Thymus (tissue), 14 donors: ENCODE measurements at places on chromosomes 1 and 21. TPM values are rescaled to one million over a fixed set of nuclear protein-coding genes. Genes with fewer than 3 reads are reported as not detected.

COL6A2 gene
- polyA plus RNA-seq = 182 TPM

NEGR1 gene
- 3.3 TPM for polyA plus RNA-seq

BRINP2 gene
- 0.23 TPM for polyA plus RNA-seq

GRCh38 chr1:170623171-170623570 is 40.8 kb upstream of the PRRX1 start:
- no peaks in the 10 kb centered on the region for H3K36me3 ChIP-seq
- DNase-seq = no peak
- H3K4me3 ChIP-seq = no peak overlapping the region
- H3K27ac ChIP-seq = no peak overlapping the region
- no peaks in the 10 kb centered on the region for H3K27me3 ChIP-seq
- H3K4me1 ChIP-seq = no peaks in the 10 kb centered on the region

INAVA gene
- 6.4 TPM for polyA plus RNA-seq

DNA sequence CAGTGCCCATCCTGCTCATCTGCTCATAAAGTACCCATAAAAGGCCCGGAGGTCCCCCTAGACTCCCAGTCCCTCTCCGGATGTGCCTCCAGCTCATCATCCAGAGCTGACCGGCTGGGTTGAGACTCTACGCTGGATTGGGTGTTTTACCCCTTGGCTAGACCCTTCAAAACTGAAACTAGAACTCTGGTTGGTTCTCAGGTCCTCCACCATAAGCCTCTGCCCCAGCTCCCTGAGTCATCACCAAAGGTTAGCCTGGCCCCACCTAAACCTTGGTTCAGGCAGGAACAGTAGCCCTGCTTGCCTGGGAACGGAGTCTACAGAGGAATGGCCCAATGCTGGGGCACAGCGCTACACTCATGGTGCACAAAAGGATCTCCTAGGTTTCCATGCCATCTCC is 75.1 kb downstream of the TLR5 start:
- no peak for DNase-seq
- no peaks in the 10 kb centered on the region for H3K4me1 ChIP-seq
- no peak overlapping the region for H3K27ac ChIP-seq
- no peak overlapping the region for H3K4me3 ChIP-seq

- DNase-seq = no peak
- H3K4me3 ChIP-seq = no peak overlapping the region
- no peak overlapping the region for H3K27ac ChIP-seq
- no peaks in the 10 kb centered on the region for H3K27me3 ChIP-seq
- no peaks in the 10 kb centered on the region for H3K36me3 ChIP-seq
Observed at GRCh38 chr21:44598061-44598460, 2.3 kb upstream of the KRTAP10-7 start.

- H3K27ac ChIP-seq = no peak overlapping the region
- H3K4me3 ChIP-seq = no peak overlapping the region
- H3K4me1 ChIP-seq = no peaks in the 10 kb centered on the region
- no peaks in the 10 kb centered on the region for H3K36me3 ChIP-seq
Observed at GRCh38 chr21:25422610-25423608, 184.4 kb downstream of the MRPL39 start.

GPR3 gene
- 0.37 TPM for polyA plus RNA-seq

DNA sequence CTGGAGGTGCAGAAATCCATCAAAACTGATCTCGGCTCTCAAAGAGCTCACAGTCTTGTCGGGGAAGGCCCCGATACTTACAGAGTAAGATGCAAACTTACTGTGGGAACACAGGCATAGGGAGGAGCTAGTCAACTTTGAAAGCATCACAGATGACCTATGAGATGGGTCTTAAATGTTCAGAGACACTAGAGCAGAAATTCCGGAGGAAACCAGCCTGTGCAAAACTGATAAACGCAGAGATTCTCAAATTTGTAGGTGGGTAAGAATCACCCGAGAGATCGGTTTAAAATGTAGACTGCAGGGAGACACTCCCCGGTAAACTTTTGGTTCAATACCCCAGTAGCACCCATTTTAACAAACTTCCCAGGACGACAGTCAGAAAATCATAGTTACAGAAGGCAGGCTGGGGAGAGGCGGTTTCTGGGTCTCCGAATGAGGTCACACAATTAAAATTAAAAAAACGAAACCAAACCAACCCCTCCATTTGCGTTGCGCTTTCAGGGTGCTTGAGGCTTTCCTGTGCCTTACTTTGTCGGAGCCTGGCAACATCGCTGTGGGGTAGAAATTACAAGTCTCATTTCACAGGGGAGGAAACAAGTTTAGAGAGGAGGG is 755 bp upstream of the THRAP3 start:
- H3K27ac ChIP-seq = peak overlapping the region; percentile 99
- peaks cover 16% of the 10 kb centered on the region for H3K36me3 ChIP-seq
- H3K27me3 ChIP-seq = no peaks in the 10 kb centered on the region
- peak overlapping the region; percentile 81 for H3K4me3 ChIP-seq

GRCh38 chr1:93350875-93351274 is 5.2 kb downstream of the DR1 start:
- H3K4me1 ChIP-seq = peaks cover 6% of the 10 kb centered on the region
- H3K27me3 ChIP-seq = no peaks in the 10 kb centered on the region
- no peak overlapping the region for H3K4me3 ChIP-seq
- DNase-seq = no peak
- no peaks in the 10 kb centered on the region for H3K36me3 ChIP-seq

OR10Z1 gene
- not detected for polyA plus RNA-seq
